ENCODE measurements at places on chromosomes 3 and 15.

DNA sequence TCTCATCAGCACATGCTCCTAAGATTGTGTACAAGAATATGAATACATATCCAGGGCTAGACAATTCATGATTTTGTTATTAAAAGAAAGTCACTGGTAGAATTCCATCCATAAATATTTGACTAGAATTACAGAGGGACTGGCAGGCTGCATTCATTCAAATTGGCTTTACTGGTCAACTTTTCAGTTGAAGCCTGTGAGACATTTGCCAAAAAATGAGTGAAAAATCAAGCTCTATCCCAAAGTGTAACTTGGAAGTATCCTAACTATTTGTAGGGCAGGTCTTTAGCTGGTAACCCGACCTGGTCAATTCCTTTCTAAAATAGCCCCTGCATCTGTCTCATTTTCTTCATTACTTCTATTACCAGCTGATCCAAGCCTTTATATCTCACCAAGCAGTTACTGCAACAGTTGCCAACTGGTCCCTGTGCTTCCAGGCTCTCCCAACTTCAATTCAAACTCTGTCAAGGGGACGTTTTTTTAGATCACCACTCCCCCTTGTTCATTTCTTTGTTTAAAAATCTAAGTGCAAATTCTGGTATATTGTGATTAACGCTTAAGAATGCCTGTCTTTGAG, 173.1 kb upstream of the TBL1XR1 start:
- no peak for DNase-seq

DNA sequence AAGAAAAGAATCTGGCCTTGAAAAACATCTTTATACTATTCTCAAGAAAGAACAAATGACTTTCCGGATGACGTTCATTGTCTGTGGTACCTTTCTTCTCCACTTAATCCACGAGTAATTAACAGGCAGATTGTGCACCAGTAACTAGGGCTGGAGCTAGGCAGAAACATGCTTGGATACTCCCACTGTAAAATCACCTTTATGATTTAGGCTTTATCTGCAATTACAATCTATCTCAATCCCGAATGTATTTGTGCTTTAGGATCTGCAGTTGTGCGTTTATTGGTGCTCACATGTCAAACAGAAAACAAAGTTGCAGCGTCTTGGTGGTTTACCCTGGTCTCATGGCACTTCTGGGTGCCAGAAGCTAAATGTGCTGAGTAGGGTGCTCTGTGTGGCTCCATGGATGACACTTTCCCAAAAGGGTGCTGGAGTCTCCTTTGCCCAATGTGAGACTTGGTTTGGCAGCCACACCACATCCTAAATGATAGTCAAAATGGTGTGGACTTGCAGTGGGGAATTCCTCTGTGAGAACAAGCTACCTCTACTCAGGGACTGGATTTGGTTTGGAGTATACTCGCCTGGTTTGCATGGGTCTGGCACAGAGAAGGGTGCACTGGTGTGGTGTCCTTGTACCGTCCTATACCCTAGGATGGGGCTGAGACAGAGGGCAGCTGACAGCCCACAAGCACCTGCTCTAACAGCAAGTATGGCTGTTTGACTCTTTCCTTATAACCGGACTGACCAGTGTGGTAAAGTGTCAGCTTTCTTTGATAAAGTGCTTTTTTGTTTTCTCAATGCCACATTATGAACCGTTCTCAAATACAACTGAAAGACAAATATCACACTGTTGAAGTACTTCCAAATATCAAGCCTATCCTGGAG, 7.7 kb downstream of the SERP1 start:
- no peak for DNase-seq

DNA sequence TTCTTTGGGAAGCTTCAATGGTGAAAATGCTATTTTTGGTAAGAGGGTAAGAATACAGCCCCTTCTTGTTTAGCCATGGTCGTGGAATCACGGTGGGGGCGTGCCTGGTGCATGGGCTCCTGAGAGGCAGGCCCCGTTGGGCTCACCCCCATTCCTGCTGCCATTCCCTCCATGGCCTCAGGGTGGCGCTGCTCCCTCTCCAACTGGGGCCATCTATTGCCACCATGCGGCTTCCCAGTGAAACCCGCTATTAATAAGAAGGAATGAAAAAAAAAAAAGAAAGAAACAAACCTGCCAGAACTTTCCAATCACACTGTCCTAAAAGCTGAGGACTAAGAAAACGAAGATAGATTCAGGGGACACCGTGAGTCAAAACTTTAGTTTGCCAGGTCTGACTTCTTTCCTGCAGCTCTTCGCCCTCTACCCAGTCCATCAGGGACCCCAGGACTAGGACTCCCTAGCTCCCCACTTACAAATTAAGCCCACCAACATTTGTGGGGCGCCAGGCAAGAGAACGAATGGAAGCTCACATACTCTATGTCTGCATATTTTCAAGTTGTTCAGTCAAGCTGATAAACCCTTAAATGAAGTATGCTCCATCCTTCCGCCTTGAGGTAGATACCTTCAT, 30.6 kb upstream of the ABHD2 start:
- peak; percentile 86 for DNase-seq

GRCh38 chr3:153142961-153143360, 19.1 kb upstream of the RAP2B start:
- no peak for DNase-seq

DNA sequence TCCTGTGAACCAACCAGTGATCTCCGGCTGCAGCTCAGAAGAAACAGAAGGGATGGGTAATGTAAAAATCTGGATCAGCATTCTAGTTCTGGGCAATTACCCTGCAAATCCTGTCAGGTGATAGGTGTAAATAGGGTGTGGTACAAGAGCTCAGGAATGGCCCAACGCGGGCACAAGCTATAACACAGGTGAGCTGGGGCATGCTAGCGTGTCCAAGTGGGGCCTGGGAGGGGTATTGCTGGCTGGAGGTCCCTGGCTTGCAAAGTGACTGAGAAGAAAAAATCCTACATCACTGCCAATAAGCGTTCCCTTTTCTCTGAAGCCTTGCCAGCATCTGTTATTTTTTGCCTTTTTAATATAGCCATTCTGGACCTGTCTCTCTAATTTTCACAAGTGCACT, 9.7 kb upstream of the CHST2 start:
- DNase-seq = no peak

- no peak for DNase-seq
These were observed 95.8 kb upstream of the UBE2E1 start for GRCh38 chr3:23709987-23710386.

DNA sequence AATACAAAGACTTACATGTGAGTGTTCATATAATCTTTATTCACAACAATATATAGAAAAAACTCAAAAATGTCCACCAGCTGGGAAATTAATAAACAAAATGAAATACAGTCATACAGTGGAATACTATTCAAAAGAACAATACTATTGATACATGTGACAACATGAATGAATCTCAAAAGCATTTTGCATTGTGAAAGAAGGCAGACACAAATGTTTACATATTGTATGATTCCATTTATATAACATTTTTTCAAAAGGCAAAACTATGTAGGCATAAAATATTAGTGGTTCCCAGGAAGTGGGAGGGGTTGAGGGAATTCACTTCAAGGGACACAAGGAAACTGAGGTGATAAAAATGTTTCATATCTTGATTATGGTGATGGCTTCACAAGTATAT, 303.2 kb downstream of the CTNNB1 start:
- DNase-seq = no peak

GRCh38 chr3:33132019-33132360, 18.2 kb downstream of the CRTAP start:
- DNase-seq = no peak
